Esophagus muscularis mucosa (tissue), 4 donors: ENCODE measurements at places on chromosomes 7 and 10.

GRCh38 chr7:156065400-156065799 lies 253.1 kb upstream of the SHH start:
- H3K36me3 ChIP-seq: no peaks in the 10 kb centered on the region
- DNase-seq: no peak
- no peak overlapping the region for H3K4me3 ChIP-seq
- H3K4me1 ChIP-seq: no peaks in the 10 kb centered on the region
- no peak overlapping the region for H3K27ac ChIP-seq

GRCh38 chr7:78073609-78074382 lies 275.2 kb downstream of the PHTF2 start:
- no peak for DNase-seq
- H3K27ac ChIP-seq: no peak overlapping the region
- H3K36me3 ChIP-seq: peaks cover 4% of the 10 kb centered on the region
- no peaks in the 10 kb centered on the region for H3K4me1 ChIP-seq
- H3K4me3 ChIP-seq: no peak overlapping the region
- H3K27me3 ChIP-seq: no peaks in the 10 kb centered on the region

DNA sequence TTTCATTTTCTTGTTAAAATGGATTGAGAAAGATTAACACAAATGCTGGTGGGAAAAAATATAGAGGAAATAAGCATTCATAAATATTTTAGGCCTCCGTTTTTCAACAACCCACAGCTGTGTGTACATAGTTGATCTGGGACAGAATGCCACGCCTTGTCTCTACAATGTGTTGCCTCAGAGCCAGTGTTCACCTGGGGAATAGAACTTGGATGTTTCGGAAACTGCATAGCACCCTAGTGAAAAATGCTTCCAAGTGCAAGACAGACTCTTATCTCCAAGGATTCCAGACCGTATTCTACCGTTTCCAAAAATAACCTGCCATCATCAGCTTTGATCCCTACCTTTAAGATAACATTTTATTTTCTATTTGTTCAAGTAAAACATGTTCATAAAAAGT lies 260.9 kb downstream of the SDK1 start:
- DNase-seq: no peak
- no peaks in the 10 kb centered on the region for H3K27me3 ChIP-seq

DNA sequence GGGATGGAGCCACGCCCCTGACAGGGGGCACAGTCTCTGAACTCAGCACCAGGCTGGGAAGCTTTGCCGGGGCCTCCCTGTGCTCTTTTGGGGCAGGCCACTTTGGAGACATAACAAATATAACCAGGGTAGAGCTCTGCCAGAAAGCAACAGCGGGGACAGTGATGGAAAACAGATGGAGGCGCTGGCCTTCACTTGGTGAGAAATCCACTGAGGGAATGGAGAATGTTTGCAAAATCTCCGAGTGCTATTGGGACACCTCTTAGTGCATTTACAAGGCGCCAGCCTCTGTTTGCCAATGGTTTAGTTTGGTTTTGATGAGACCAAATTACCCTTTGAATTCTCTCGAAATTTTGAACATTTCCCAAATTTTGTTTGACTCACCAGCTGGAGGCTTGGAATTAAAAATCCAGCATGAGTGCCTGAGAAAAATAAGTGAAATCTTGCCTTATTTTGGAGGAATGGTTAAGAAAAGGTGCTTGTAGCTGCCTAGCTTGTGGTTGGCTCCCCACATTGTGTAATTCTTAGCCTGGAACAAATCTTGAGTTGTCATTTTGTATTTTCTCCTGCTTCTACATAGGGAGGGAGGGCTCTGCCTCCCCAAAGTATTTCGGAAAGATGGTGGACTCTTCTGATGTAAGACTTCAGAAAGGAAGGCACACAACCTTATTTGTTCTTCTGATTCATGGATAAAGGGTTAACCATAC lies 980.5 kb downstream of the LRMDA start:
- no peak overlapping the region for H3K27ac ChIP-seq
- H3K27me3 ChIP-seq: no peaks in the 10 kb centered on the region
- no peak overlapping the region for H3K4me3 ChIP-seq
- peaks cover 7% of the 10 kb centered on the region for H3K4me1 ChIP-seq
- no peak for DNase-seq

GRCh38 chr10:131590567-131590966 lies 279.0 kb upstream of the TCERG1L start:
- H3K36me3 ChIP-seq: no peaks in the 10 kb centered on the region
- H3K27ac ChIP-seq: no peak overlapping the region
- H3K27me3 ChIP-seq: no peaks in the 10 kb centered on the region
- H3K4me3 ChIP-seq: no peak overlapping the region
- DNase-seq: no peak

GRCh38 chr7:71132377-71133231 lies 660 bp downstream of the GALNT17 start:
- DNase-seq: no peak
- H3K4me1 ChIP-seq: peaks cover 60% of the 10 kb centered on the region
- no peaks in the 10 kb centered on the region for H3K27me3 ChIP-seq
- peak overlapping the region; percentile 82 for H3K4me3 ChIP-seq
- peak overlapping the region; percentile 82 for H3K27ac ChIP-seq

DNA sequence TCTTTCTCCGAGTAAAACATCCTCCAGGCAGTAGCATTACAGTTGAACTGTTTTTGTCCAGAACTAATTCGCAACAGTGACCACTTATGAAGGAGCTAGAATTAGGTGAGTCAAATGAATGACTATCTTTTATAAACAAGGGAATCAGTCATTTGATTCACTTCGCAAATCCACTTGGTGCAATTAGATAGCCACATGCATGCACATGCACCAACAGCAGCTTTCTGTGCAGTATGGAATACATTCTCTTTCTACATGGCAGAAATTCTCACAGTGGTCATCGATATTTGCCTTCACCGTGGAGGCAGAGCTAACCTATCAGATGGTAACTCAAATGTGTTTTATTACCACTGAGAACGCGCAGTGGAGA lies 118.8 kb downstream of the CDK6 start:
- peak overlapping the region; percentile 55 for H3K4me3 ChIP-seq
- H3K4me1 ChIP-seq: peaks cover 50% of the 10 kb centered on the region
- H3K27me3 ChIP-seq: no peaks in the 10 kb centered on the region
- no peak for DNase-seq
- H3K27ac ChIP-seq: peak overlapping the region; percentile 88

DNA sequence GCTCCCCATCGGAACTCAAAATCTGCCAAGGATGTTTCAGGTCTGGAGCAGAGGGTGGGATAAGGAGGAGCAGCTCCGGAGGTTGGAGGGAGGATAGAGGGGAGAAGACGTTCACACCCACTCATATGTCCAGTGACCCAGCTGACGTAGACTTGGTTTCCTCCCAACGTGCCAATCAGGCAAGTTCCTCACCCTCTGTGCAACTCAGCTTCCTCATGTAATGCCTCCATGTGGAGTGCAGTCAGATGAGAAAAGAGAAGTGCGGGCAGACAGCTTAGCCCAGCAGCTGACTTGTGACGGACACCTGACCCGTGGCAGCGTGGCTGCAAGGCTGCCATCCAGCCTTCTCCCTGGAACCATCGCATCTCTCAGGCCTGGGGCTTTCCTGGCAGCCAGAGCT lies 86.8 kb downstream of the NPTX2 start:
- no peaks in the 10 kb centered on the region for H3K36me3 ChIP-seq
- H3K27ac ChIP-seq: no peak overlapping the region
- no peaks in the 10 kb centered on the region for H3K4me1 ChIP-seq

- H3K4me3 ChIP-seq: no peak overlapping the region
- H3K36me3 ChIP-seq: no peaks in the 10 kb centered on the region
- no peaks in the 10 kb centered on the region for H3K27me3 ChIP-seq
- no peaks in the 10 kb centered on the region for H3K4me1 ChIP-seq
- no peak for DNase-seq
Observed at GRCh38 chr7:34530259-34530658, 127.8 kb upstream of the NPSR1 start.

- no peaks in the 10 kb centered on the region for H3K4me1 ChIP-seq
- H3K36me3 ChIP-seq: no peaks in the 10 kb centered on the region
- DNase-seq: no peak
- H3K27ac ChIP-seq: no peak overlapping the region
- H3K4me3 ChIP-seq: no peak overlapping the region
Observed at GRCh38 chr7:52151559-52151958, 835.0 kb upstream of the COBL start.

DNA sequence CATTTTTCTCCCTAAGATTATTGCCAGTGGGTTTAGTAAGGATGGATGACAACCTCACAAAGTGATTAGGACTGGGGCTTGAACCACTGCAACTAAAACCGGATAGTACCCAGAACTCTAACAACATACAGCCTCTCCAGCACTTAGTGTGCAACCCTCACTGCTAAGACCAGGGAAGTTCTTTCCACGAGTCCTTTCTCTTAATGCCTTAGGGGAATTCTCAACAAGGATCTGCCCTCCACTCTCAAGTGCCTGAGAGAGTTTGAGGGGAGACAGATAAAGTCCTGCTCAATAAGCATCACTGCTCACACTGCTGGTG lies 104.6 kb downstream of the NRP1 start:
- peaks cover 26% of the 10 kb centered on the region for H3K4me1 ChIP-seq
- H3K27ac ChIP-seq: no peak overlapping the region
- no peaks in the 10 kb centered on the region for H3K27me3 ChIP-seq
- DNase-seq: peak; percentile 10
- peaks cover 19% of the 10 kb centered on the region for H3K36me3 ChIP-seq

- H3K36me3 ChIP-seq: no peaks in the 10 kb centered on the region
- no peak overlapping the region for H3K27ac ChIP-seq
- no peak overlapping the region for H3K4me3 ChIP-seq
- peaks cover 13% of the 10 kb centered on the region for H3K4me1 ChIP-seq
Observed at GRCh38 chr10:1362589-1363445, 306.6 kb downstream of the WDR37 start.

GRCh38 chr10:29554660-29555059 lies 80.1 kb downstream of the SVIL start:
- DNase-seq: no peak
- H3K4me3 ChIP-seq: no peak overlapping the region
- peak overlapping the region; percentile 71 for H3K27ac ChIP-seq
- H3K4me1 ChIP-seq: peaks cover 16% of the 10 kb centered on the region
- H3K36me3 ChIP-seq: peaks cover 37% of the 10 kb centered on the region

DNA sequence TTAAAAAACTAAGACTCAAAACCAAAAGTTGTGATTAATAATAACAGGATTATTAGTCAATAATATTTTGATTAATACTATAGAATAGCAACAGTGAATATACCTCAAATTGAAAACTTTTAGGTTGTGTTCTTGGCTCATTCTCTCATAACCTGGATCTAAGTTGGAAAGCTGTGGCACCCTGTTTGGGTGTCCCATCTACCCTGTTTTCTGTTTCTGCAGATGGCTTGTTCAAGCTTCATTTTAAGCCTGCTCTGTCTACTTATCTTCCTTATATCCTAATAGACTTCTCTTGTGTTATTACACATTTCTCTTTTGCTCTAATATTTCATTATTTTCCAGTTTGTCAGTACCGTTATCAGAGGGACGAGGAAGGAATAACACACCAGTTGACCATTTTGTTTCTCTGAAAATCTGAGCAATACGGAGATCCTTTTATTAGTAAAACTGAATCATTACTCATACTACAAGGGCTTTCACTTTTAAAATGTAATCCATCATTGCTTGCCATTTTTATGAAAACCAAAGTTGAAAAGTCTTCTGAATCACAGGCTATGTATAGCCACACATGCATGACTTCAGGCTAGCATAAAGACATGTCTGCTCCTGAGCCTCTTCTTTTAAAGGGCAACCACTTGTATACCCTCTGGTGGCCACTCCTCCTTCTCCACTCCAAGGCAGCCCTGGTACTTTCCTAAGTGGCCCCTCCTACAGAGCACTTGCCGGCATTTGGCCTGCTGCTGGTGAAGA lies 22.3 kb downstream of the COX15 start:
- H3K4me3 ChIP-seq: no peak overlapping the region
- H3K36me3 ChIP-seq: peaks cover 57% of the 10 kb centered on the region
- no peaks in the 10 kb centered on the region for H3K27me3 ChIP-seq
- peaks cover 29% of the 10 kb centered on the region for H3K4me1 ChIP-seq
- DNase-seq: no peak

DNA sequence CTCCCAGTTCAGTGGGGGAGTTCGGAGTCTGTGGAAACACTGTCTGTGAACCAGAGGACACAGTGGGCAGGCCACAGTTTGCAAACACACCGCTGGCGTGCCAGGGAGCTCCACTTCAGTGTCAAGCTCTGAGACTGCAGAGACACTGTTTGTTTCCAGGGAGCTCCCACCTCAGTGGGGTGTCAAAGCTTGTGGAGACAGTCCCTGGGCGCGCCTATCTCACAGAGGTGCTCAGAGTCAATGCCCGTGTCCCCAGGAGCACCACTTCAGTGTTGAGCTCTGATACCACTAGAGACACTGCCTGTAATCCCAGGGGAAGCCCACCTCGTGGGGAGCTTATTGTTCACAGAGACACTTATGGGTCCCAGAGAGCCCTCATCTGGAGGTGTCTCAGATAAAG lies 4.3 kb downstream of the MYO1G start:
- no peak overlapping the region for H3K27ac ChIP-seq
- peaks cover 14% of the 10 kb centered on the region for H3K36me3 ChIP-seq
- H3K27me3 ChIP-seq: no peaks in the 10 kb centered on the region
- DNase-seq: no peak

DNA sequence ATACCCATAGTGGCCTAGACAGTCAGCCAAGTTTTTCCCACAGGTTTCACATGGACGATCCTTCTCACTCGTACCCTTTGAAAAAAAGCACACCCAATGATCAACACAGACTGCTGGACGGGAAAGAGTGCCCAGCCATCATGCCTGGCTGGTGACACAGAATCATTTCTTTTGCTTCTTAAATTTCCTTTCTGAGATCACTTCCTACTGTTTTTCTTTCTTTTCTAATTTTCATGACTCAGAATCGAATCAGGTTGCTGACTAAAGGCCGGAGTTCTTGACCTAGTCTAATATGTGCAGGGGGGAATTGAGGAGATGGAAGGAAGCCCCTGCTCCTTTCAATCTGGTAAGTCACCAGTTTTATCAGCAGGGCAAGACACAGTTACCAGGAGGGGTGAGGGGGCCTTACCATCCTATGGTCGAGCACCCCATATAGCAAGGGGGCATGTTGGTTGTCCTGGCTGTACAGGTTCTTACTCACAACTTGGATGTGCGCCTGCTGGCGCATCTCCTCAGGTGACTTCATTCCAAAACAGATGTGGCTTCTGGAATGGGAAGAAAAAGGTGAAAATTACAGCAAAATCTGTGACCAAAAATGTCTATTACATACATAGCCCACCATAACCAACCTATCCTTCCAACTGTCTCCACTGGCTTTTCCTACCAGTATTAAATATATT lies 3.5 kb downstream of the POLR3A start:
- DNase-seq: no peak
- H3K27ac ChIP-seq: no peak overlapping the region
- H3K27me3 ChIP-seq: no peaks in the 10 kb centered on the region
- peaks cover 47% of the 10 kb centered on the region for H3K36me3 ChIP-seq
- H3K4me3 ChIP-seq: no peak overlapping the region

DNA sequence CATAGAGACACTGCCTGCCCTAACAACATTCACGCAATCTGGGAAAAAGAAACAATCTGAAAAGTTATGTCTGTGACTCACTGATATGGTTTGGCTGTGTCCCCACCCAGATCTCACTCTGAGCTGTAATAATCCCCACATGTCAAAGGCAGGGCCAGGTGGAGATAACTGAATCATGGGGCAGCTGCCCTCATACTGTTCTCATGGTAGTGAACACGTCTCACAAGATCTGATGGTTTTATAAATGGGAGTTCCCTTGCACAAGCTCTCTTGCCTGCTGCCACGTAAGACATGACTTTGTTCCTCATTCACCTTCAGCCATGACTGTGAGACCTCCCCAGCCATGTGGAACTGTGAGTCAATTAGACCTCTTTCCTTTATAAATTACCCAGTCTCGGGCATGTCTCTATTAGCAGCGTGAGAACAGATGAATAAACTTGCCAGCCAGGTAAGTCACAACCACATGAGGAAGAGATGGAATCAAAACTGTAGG lies 341.5 kb upstream of the AOAH start:
- H3K4me1 ChIP-seq: peaks cover 14% of the 10 kb centered on the region
- no peaks in the 10 kb centered on the region for H3K27me3 ChIP-seq
- H3K4me3 ChIP-seq: no peak overlapping the region
- no peak overlapping the region for H3K27ac ChIP-seq
